ENCODE measurements at places on chromosomes 13 and 19.

DNA sequence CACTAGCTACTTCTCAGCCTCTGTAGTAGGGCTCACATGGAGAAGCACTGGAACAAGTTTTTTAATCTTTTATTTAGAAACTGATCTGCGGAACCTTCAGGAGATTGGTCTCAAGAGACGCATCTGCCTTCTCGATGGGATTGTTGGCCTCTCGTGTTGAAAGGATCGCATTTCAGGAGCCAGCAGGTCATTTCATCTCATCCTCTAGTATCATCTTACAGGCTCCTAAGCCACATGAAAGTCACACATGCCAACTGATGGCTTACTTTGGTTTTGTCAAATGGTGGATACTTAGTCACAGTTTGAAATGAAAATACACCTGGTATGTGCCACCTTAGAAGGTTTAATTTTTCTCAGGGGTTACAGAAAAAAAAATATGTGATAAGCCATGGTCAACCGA lies 1703.6 kb downstream of the EFNB2 start:
- no peak for DNase-seq

DNA sequence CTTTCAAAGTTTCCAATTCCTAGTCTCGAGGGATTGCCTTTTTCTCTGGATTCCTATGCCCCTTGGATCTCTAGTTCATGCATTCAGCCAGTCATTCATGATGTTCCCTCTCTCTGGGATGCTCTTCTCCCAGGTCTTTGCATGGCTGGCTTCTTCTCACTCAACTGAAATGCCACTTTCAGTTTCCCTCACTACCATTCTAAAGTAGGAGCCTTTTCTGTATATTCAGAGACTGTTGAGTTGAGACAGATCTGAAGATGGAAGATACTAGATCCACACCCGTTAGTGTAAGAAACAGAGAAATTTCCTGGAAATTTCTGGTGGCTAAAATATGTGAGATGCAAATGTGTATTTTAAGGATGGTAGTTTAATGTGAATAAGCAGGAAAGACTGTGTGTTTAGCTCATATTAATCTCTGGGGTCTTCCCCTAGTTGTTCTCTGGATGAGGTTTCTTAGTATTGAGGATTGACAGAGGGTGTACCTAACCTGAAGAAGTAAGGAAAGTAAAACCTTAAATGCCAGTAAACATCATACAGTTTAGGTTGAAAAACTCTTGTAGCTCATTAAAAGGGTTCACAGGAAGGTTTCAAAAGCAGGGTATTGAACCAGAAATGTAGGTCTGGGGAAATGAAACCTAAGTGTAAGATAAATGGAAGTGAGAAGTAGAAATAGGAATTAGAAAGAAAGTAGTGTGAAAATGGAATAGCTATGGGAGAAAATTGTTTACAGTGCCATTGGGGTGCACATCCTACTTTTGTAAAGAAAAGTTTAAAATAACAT lies 331.3 kb downstream of the NDFIP2 start:
- no peak for DNase-seq

- DNase-seq, result no peak
Measured at GRCh38 chr13:39415008-39415802, 187.8 kb downstream of the LHFPL6 start.

GRCh38 chr13:113140677-113141600 lies 17.5 kb upstream of the PROZ start:
- no peak for DNase-seq

- no peak for DNase-seq
Measured at GRCh38 chr13:71368336-71368735, 498.7 kb downstream of the DACH1 start.

DNA sequence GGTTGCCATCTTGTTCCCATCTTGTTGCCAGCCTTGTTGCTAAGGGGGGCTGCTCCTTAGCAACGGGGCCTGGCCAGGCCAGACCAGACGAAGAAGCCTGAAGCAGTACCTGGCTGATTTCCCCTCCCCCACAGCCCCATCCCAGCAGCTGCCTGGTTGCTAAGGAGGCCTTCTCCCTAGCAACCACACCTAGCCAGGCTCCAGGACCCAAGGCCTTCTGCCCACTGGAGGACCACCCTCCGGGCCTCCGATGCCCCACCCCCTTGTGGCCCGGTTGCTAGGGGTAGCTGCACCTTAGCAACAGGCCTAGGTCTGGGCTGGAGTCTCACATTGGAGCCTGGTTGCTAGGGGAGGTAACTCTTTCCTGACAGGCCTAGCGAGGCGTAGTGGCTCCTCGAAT lies 3.9 kb downstream of the PRRG2 start:
- no peak for DNase-seq

- DNase-seq, result no peak
Measured at GRCh38 chr13:24905242-24905641, 141.3 kb downstream of the RNF17 start.

DNA sequence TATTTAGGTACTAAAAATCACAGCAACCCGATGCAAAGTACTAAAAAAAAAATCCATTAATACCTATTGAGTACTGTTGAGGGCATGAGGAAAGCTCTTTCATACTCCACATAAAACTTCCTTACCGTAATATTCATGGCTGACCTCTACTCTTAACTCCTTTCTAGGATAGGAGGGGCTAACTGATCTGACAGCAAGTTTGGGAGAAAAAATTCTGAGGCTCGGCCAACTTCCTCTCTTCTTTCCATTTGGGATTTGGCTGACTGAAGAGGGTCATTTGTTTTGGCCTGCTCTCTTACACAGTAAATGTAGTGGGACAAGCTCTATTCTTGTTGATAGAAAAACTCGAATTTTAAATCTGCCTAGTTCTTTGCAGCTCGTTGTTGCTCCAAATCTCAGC lies 9.4 kb upstream of the USPL1 start:
- no peak for DNase-seq

- no peak for DNase-seq
Measured at GRCh38 chr19:4183967-4184717, 1.7 kb downstream of the ANKRD24 start.

DNA sequence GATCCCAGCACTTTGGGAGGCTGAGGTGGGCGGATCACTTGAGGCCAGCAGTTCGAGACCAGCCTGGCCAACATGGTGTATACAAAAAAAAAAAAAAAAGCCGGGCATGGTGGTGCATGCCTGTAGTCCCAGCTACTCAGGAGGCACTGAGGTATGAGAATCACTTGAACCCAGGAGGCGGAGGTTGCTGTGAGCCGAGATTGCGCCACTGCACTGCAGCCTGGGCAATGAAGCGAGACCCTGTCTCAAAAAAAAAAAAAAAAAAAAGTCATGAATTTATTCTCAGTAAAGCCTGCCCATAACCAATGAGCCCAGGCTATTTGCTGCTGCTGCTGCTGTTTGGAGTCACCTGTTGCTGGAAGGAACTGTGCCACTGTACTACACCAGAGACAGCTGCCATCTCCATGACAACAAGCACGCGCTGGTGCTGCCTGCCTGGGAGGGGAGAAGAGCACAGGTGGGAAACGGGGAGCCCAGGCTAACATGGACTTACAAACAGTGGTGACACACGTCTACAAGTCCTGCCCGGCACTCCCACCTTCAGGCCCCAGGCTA lies 11.3 kb downstream of the ZFR2 start:
- no peak for DNase-seq

GRCh38 chr19:13091400-13092157 lies 11.1 kb downstream of the LYL1 start:
- DNase-seq, result no peak

DNA sequence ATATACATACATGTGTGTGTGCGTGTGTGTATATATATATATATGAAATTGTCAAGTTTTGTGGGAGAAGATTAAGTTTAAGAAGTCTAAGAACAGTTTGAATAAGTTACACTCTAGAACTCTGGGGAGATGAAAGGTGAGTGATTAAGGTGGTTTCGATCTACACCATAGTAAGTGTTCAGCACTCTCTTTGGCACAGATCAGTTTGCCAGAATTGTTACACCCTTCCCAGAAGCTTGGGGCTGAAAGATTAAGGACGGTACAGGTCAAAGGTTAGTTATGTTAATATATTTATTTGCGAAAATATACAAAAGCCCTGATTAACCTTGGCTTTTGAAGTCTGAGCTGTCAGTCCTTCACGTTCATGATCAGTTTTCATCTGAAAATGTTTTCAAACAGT lies 309.1 kb downstream of the KLF5 start:
- DNase-seq, result no peak

DNA sequence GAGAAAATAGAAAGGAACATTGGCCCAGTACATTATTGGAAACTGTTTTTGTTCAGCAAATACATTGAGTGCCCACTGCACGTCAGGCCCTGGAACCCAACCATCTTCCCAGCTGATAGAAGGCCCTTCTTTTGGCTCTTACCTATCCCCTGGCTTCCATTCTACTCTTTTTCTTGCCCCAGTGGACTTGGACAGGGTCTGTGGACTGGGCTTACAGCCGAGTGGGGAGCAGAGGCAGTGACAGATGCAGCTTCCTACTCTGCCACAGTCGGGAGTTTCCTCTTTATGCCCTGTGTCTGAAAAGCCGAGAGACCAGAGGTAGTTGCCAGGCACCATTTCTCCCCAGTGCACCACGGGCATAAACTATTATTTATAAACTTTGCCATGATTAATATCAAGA lies 70.4 kb downstream of the ARHGAP35 start:
- DNase-seq, result no peak

GRCh38 chr13:23979361-23980159 lies 82.3 kb upstream of the C1QTNF9B start:
- no peak for DNase-seq

- DNase-seq, result no peak
Measured at GRCh38 chr13:94758436-94758960, 46.2 kb upstream of the SOX21 start.

GRCh38 chr13:104198801-104199200 lies 1132.6 kb upstream of the SLC10A2 start:
- no peak for DNase-seq

DNA sequence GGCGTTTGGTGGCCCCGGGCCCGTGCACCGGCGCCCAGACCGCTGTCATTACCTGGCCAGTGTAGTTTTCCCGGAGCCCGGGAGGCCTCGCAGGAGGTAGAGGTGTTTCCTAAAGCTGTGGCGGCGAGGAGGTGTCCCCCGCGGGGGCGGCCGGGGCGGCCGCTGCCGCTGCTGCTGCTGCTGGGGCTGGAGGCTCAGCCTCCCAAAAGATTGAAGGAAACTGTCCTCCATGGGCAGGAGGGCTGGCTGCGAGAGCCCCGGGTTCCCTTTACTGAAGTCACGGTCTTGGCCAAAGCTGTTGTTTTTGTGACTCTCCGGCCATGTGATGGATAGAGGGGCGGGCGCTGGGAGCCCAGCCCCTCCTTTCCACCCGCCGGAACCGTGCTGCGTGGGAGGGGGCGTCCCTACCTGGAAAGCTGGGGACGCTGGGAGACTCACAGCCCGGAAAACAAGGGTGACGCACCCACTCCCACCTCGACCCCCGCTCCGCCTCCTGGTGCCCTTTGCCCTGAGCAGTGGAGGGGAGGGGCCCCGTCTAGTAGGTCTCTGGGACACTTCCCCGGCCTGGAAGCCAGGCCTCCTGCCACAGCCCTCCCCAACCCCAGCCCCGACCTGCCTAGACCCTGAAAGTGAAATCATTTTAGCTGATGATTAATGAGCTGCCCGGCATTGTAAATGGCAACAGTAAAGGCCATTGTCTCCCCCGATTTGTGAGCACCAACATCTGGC lies at the start of gene N4BP2L1:
TSS of gene N4BP2L1 (minus strand) at position 279 of the 729 bp plus-strand sequence. CDS start at position 231, 48 bp downstream.
- DNase-seq, result no peak

- DNase-seq, result no peak
Measured at GRCh38 chr19:6109947-6110346, 353 bp downstream of the RFX2 start.

- no peak for DNase-seq
Measured at GRCh38 chr13:109790942-109791605, 4.7 kb upstream of the IRS2 start.

DNA sequence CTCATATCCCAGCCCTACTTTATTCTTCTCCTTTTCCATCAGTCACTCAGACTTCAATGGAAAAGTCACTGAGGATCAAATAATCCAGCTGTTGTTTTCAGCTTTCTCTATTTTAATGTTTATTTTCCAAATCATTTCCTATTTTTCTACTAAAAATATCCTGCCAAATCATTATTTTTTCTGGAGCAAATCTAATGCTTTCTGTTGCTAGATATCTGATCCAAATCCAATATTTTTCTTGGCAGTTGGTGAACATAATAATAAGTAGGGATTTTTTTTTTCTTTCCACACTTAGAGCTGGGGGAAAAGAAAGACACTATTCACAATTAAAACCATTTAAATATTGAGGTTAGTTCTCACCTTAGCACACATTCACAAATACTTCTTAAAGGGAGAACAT lies 656.1 kb downstream of the DACH1 start:
- no peak for DNase-seq

GRCh38 chr13:106332621-106333020 lies 202.8 kb downstream of the EFNB2 start:
- no peak for DNase-seq

DNA sequence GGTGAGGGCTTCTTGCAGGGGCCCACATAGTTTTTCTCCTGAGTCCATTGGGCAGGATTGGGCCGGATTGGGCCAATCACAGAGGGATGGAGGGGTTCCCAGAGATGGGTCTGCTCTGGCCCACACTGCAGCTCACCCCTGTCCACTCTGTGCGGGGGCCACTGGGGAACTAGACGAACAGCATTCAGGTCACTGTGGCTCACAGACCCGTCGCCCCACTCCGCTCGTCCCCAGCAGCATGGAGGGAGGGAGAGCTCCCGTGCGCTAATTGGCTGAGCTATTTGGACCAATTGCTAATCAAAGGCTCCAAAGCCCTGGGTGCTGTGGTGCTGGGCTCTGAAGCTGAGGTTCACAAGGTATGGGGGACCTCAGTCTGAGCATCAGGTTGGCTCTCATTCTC lies 11.3 kb downstream of the NACC1 start:
- DNase-seq, result no peak

GRCh38 chr13:39311619-39312018 lies 273.4 kb downstream of the NHLRC3 start:
- DNase-seq, result no peak

- no peak for DNase-seq
Measured at GRCh38 chr13:24254146-24254841, 55.1 kb upstream of the C1QTNF9 start.

DNA sequence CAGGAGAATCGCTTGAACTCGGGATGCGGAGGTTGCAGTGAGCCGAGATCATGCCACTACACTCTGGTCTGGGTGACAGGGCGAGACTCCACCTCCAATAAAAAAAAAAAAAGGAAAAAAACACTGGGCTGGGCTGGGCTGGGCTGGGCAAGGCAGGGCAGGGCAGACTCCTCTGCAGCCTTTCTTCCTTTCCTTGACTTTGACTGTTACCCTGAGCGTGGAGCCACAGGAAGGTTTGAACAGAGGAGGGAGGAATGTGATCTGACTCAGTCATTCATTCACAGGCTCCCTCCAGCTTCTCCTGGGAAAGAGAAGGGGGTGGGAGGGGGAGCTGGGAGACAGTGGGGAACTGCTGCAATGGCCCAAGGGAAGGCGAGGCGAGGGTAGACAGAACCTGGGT lies 2.7 kb upstream of the ACTN4 start:
- no peak for DNase-seq

GRCh38 chr13:30923418-30923817 lies 9.0 kb upstream of the TEX26 start:
- DNase-seq, result no peak

GRCh38 chr19:39032063-39032918 lies at the start of gene FBXO27:
Gene FBXO27 (minus strand): TSS chr19:39032549. CDS start chr19:39032227, 322 bp downstream.
- no peak for DNase-seq

DNA sequence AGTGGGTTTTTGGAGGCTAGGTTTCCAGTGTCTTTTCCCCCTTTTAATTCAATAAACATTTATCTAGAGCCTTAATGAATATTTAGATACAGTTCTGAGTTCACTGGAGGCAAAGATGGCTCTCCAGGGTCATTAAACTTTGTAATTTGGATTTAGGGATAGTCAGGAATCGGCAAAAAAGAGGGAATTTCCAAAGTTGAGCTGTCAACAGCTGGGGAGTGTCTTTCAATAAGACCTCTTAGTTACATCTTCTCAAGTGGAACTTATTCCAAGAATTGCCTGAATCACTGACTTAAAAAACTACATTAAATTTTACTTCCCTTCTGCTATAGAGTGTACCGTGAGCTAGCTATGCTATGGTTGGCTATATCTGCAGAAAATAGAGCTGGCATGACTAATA lies 2.0 kb downstream of the LRCH1 start:
- DNase-seq, result no peak

Measured in vagina (tissue), 2 donors.